ENCODE measurements at places on chromosomes 3 and 15.

DNA sequence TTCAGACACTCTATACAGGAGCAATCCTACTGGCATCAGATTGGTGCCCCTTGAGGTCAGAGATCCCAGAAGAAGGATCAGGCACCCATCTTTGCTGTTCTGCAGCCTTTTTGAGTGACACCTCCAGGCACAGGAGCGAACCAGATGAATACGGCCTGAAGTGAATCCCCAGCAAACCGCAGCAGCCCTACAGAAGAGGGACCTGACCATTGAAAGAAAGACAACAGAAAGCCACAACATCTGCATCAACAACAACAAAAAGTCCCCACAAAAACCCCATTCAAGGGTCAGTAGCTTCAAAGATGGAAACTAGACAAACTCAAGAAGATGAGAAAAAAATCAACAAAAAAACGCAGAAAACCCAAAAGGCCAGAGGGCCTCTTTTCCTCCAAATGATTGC lies 130.4 kb downstream of the PPM1L start:
- no peak for DNase-seq

GRCh38 chr3:153513236-153513635 lies 351.2 kb downstream of the RAP2B start:
- no peak for DNase-seq

GRCh38 chr3:16528581-16528993 lies 15.1 kb upstream of the RFTN1 start:
- DNase-seq = no peak

DNA sequence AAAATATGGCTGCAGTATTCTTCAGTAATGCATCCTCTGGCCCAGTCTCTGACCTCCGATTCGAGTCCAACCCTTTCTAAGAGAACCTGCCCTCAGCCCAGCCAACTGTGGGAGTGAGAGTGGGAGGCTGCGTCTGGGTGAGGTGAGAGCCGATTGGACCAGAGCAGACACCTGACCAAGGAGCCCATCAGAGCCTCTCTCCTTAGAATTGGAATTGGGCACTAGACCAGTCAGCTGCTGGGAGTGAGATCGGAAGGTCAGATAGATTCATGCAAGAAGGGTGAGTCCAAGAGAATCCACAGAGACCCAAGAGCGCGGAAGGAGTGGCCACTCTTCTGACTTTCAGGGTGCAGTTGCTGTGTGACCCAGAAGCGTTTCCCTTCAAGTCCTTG lies 10.2 kb downstream of the RASL12 start:
- DNase-seq = no peak

DNA sequence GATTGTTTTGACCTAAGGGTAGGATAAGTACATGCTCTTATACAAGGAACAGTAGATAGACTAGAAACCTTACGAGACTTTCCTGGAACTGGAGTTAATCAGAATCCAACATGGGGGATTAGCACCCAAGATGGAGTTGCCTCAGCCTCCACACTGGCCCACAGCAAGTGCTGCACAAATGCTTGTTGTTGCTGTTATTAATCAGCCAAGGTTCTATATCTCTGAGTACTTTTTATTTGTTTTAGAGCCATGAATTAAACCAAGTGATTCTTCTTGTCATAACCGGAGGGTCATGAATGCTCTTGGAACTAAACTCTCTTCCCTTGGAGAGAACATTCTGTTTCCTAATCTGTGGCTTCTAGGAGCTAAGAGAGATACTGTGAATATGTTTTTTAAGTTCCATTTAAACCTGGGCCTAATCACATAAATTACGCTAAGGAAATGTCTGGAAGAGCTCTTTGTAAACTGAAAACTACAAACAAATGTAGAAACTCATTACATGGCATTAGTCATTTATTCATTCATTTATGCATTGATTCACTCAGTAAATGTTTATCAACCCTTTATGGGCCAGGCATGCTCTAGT lies 5.7 kb upstream of the IL16 start:
- no peak for DNase-seq

GRCh38 chr3:148759430-148759829 lies 61.7 kb downstream of the AGTR1 start:
- no peak for DNase-seq

- DNase-seq = no peak
These were observed 134.0 kb downstream of the LPP start for GRCh38 chr3:188287762-188288505.

- no peak for DNase-seq
These were observed 40.8 kb downstream of the EOMES start for GRCh38 chr3:27681249-27681748.

DNA sequence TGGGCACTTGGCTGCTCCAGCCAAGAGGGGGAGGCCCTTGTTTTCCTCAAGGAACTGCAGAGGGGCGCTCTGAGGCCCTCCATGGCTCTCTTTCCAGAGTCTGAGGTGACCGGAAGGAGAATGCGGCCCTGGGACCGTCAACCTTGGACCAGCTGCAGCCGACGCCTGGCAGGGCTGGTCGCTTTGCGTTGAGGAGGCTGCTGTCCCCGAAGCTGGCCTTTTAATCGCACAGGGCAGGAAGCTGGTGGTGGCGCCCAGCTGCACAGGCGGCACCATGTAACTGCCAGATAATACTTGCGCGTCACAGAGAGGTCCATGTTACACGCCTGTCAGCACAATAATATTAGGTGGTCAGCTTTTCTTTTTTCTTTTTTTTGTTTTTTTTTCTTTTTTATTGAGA lies 875 bp upstream of the HLTF start:
- no peak for DNase-seq

Measured in nucleus accumbens (tissue), 56 donors.